ENCODE measurements at places on chromosomes 1 and 21.

DNA sequence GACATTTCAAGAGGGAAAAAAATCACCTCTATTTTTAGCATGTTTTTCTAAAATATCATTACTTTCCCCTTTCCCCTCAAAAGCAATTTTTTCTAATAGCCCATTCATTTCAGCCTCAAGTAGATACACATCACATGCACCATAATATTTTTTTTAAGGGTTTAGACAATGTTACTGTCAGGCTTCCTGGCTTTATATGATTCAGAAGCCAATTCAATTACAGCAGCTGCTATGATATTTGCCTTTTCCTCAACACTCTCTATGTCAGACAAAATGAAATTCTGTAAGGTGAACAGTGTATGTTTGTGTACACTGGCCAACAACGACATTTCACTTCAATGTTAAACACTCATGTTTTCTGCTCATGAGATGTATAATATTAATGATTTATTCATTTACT, 46.5 kb downstream of the OMA1 start:
- no peak for DNase-seq

- no peak for DNase-seq
Observed at GRCh38 chr1:42328916-42329496, 6.0 kb downstream of the FOXJ3 start.

DNA sequence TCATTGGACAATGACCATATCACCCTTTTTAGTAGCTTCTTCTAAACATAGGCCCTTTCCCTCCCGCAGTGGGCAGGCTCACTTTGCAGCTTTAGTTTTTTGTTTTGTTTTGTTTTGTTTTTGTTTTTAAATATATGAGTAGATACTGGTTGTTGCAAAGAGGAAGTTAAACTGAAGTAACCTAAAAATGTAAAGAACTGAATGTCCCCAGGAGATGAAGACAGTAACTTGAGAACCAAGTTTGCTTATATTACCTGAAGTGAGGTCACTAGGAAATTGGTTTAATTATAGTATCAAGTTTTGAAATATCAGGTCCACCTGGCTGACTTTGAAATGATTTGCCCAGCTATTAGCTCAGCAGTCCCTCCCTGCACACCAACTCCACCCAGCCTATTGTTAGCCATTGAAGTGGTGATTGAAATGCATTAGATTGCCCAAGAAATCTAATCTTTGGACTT, 18.2 kb downstream of the SMAP2 start:
- peak; percentile 64 for DNase-seq

- no peak for DNase-seq
Observed at GRCh38 chr1:244614879-244615278, 38.0 kb upstream of the DESI2 start.

- DNase-seq = no peak
Observed at GRCh38 chr1:68969441-68969840, 472.6 kb upstream of the DEPDC1 start.

GRCh38 chr1:223229756-223230155, 86.7 kb upstream of the TLR5 start:
- DNase-seq = no peak

- DNase-seq = no peak
Observed at GRCh38 chr1:247482747-247483146, 24.8 kb upstream of the OR2B11 start.

- DNase-seq = no peak
Observed at GRCh38 chr1:31095298-31095981, 29.9 kb upstream of the PUM1 start.

DNA sequence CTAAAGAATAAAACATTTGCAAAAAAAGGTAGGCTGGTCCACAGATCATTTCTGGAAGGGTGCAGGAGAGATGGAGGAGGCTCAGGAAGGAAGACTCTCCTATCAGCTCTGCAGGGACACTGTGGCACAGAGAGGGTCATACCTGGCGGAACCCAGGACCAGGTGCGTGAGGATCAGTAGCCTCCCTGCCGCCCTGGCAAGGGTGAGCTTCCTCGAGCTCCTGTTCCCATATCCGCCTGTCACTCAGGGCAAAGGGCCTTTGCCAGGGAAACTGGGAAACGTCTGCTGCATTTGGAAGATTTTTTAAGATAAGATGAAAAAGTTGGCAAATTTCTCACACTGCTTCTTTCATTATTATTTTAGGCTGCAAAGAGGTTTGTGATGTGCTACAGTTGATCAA, 112.1 kb upstream of the TIAM1 start:
- DNase-seq = no peak

GRCh38 chr1:101438359-101438758, 201.5 kb downstream of the S1PR1 start:
- DNase-seq = no peak

- no peak for DNase-seq
Observed at GRCh38 chr1:194358208-194358581, 1171.8 kb upstream of the B3GALT2 start.

- DNase-seq = no peak
Observed at GRCh38 chr1:215114154-215114933, 31.8 kb downstream of the KCNK2 start.

- no peak for DNase-seq
Observed at GRCh38 chr1:53678507-53678906, 60.5 kb downstream of the GLIS1 start.

DNA sequence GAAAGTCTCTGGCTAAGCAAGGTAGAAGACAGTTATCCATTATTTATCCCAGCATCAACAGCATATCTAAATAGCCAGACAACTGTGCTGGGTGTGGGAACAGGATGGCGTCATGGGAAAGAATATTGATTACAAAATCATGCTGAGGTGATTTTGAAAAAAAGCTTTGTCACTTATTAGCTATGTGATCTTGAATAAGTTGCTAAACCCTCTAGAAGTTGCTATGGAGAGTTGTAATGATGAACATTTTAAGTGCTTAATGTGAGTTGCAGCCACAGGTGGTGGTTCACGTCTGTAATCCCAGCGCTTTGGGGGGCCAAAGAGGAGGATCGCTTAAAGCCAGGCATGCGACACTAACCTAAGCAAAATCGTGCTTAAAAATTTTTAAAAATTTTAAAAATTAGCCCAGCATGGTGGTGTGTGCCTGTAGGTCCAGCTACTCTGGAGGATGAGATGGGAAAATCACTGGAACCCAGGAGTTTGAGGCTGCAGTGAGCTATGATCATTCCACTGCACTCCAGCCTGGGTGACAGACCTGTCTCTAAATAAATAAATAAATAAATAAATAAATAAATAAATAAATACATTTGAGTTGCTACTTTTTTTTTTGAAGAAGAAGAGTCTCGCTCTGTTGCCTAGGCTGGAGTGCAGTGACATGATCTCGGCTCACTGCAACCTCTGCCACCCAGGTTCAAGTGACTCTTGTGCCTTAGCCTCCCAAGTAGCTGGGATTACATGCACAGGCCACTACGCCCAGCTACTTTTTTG, 33.6 kb downstream of the WNT2B start:
- no peak for DNase-seq

GRCh38 chr1:68473060-68473459, 23.3 kb upstream of the RPE65 start:
- no peak for DNase-seq

- DNase-seq = no peak
Observed at GRCh38 chr1:33381977-33382376, 48.9 kb downstream of the PHC2 start.

GRCh38 chr1:167756730-167757405, 35.1 kb downstream of the MPZL1 start:
- DNase-seq = no peak

DNA sequence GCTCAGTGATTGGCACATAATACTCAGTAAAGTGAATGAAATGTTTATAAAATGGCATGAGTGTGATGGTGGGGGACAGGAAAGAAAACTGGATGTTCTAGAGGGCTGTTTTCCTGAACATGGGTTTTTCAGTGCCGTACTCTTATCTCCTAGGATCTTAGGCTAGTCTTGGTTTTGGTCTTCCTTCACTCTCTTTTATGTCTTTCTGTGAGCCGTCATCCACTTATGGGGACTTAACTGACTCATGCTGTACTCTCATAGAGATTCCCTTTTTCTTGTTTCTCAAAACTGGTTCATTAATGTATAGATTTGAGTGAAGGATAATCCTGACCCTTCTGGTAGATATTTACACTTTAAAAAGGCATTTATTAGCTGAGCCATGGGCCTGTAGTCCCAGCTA, 16.6 kb downstream of the AGO3 start:
- no peak for DNase-seq

DNA sequence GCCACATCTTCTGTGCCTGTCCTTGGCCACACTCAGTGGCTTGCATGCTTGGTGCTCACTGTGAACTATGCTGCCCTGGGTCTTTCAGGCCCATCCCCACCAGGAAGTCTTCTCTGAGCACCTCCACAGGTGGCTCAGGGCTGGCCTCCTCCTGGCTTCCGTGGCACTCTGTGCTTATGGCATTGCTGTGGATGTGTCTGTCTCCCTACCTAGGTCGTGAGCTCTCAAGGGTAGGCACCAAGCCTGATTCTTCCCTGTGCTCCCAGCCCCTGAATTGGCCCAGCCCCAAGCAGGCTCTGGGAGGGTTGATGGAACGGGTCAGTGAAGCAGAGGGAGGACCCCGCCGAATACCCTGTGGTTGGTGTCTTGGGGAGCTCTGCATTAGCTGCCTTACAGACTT, 197.7 kb upstream of the EDN2 start:
- DNase-seq = no peak

DNA sequence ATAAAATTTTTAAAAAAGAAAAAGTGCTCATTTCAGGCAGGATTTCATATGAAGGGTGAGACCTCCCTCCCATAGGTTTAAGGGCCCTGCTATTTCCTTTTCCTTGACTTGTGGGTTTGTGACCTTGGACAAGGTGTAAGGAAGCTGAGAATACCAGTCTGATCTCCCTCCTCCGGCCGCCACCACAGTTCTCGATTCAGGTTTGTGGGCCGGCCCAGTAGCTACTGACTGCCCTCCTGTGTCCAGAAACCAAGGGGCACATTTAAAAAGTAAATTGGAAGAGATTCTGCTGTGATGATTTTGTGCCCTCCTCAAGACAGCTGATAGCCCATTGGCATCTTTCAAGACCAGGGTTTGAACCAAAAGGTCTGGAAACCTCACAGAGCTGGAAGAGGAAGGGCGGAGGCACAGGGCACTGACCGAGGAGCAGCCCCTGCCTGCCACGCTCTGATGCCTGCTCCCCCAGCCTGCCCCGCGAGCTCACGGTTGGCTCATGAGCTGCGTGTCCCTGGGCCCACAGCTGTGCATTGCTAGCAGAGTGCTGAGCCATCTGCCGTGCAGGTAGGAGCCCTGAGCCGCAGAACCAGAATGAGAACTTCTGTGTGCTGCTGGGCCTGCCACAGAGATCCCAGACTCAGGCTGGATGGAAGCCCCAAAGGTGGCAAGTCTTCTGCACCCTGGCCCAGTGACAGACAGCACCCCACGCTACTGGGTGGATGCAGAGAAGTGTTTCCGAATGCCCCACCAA, 348.7 kb downstream of the NPHP4 start:
- no peak for DNase-seq

DNA sequence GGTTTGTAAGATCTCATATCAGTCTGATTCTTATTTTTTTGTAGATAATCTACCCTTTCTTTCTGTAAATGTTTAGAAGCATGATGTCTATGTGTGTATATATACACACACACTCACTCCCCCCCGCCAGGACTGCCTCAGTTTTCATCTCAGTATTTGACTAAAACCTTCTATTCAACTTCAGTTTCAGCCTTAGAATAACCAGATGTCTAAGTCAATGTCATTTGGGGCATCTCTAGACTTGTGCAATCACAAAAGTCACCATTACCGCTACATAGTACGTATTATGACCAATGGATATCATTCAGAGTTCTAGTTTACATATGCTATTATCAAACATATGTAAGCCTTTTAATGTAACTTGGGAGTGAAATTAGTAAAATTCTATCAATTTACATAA, 53.3 kb upstream of the BOLA1 start:
- no peak for DNase-seq

DNA sequence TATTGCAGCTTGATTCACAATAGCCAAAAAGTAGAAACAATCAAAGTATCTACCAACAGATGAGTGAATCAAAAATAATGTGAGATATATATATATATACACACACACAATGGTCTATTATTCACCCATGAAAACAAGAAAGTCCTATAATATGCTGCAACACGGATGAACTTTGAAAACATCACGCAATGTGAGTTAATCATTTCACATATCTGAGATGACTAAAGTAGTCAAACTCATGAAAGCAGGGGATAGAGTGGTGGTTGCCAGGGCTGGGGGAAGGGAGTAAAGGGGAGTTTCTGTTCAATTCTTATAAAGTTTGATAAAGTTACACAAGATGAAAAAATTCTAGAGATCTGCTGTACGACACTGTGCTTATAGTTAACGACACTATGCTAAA, 1234.8 kb downstream of the MRPL39 start:
- DNase-seq = no peak

DNA sequence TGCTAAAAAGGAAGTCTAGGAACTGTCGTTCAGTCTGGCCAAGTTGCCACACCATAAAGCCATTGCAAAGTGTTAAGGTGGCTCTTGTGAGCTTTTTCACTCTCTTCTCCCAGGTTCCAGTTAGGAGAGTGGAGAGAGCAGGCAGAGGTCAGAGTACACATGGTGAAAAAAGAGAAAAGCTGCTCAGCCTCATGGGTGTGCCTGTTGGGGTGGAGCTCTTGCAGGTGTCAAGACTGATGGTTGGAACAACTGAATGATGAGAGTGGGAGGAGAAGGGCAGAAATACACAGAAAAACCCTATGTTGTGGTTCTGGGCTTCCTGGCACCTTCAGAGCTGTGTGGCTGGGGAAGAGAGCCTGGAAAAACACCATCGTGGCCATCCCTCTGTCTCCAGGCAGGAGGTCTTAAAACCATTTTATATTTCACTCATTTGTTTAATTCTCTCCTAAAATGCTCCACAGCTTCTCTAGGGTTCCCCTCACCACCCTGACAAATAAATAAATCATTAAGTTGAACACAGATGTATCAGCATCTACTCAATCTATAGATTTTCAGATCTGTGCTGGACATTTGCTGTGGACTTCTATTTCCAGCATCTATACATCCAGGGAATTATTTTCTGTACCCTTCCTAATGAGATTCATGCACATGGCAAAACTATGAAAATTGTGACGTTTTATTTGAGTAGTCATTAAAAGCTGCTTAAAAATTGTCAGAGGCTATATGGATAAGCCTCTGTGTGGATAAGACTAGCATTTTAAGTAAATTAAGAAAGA, 17.5 kb downstream of the UBASH3A start:
- DNase-seq = no peak

DNA sequence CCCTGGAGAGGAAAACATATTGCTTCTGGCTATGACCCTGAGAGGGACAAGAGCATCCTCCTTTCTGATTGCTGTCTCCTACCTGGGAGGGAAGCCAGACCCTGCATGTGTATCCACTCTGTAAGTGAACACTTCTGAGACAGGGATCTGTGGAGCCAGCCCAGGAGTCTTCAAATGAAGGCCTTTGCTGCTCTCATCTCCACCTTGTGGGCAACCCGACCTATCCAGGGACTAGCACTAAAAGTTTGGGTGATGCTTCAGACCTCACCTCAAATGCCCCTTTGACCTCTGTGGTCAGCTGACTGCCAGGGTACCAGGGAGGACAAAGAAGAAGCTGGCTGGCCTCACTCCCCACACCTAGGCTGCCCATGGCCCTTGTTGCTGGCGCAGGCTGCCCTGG, 64.7 kb downstream of the KCND3 start:
- no peak for DNase-seq
